Chondrocyte (in vitro differentiated cells): ENCODE measurements at places on chromosomes 12 and 14. TPM values are rescaled to one million over a fixed set of nuclear protein-coding genes. Genes with fewer than 3 reads are reported as not detected.

PTGER2 gene
- 1.7 to 3.8 TPM (median 2.5 TPM) in 3 replicates for total RNA-seq

GAS2L3 gene
- 3.6 to 6.3 TPM (median 5.6 TPM) in 3 replicates for total RNA-seq

- DNase-seq = no peak
Observed at GRCh38 chr12:48388938-48389337, 38.2 kb upstream of the ZNF641 start.

- DNase-seq = no peak
Observed at GRCh38 chr14:60722357-60723115, 1.6 kb downstream of the SIX4 start.
